CD4-positive, alpha-beta T cell treated with Interleukin-6 at 100 ng/mL for 8 hours (primary cell): ENCODE measurements at places on chromosomes 1 and 21.

- DNase-seq: no peak
These were observed 47.5 kb upstream of the SLC19A1 start for GRCh38 chr21:45589686-45590245.

- no peak for DNase-seq
These were observed 2.5 kb downstream of the FNDC10 start for GRCh38 chr1:1597275-1597930.

GRCh38 chr1:47608296-47608875 is 170.5 kb downstream of the FOXD2 start:
- no peak for DNase-seq

- no peak for DNase-seq
These were observed 46.6 kb downstream of the SLC30A7 start for GRCh38 chr1:100942304-100943046.

DNA sequence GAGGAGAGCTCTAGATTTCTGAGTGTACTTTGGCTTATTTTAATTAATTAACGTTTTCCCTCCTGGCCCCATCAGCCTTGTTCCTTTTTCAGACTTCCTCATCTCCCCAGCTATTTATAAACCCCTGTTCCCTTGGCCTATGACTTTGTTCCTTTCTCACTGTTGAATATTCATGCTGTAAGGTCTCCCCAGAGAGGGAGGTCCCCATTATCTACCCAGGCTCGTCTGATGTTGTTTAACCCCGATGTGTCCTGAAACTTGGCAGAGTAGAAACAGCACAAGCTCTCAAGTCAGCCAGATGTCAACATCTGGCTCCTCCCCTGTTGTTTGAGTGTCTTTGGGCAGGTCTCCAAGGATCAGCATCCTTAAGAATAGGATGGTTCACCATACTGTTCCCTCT is 153.6 kb downstream of the HIVEP3 start:
- DNase-seq: no peak

DNA sequence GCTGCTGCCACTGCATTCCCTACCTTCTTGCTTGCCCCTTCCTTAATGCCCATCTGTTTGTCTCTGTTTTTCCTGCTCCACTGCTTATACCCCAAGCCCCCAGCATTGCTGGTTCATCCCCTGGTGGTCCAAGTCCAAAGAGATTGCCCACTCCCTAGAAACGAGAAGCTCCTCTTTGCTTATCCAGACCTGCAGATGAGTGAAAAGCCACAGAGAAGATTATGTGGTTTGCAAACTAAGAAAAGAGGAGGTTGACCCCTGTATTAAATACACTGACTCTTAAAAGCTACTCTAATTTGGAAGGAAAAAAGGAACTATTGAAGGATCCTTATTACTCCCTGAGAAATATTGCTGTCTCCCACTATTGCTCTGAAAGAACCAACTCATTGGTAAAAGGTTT is 146.8 kb upstream of the RAB4A start:
- DNase-seq: no peak

- DNase-seq: no peak
These were observed 142.2 kb downstream of the NFIA start for GRCh38 chr1:61224609-61225008.

GRCh38 chr1:10539411-10540043 is 64.8 kb downstream of the PEX14 start:
- DNase-seq: no peak

DNA sequence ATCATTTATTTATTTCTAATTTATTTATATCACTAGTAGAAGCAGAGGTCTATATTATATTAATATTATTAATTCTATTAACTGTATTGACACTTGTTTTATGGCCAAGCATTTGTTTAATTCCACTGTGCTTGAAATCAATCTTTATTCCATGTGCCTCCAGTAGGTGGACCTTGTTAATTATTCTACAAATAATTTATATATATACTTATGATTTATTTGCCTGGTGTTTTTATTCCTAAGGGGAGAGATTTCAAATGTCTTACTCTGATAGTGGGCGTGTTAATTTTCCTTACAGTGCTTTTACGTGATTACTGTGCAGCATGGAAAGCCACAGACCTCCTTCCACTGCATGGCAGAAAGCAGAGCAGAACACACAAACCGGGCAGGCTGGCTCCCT is 17.5 kb upstream of the OR6N2 start:
- no peak for DNase-seq
